ENCODE measurements at places on chromosomes 11 and 22.

GRCh38 chr11:99234534-99234933 is 213.8 kb downstream of the CNTN5 start:
- DNase-seq = no peak

DNA sequence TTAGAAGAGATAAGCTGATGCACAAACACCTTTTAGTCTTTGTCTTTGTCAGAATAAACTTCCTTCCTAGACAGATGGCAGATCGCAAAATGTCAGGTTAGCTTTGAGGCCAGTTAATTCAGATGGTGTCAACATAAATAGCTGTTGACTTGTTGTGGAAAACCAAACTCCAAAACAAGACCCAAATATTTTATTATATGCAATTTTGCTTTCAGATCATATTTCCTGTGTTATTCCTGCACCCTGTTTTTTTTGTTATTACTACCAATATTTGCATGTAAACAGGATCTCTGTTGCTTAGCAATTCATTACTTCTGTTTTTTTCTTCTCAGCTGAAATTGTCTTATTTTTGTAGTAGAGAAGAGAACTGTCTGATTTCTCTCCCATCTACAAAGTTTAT is 316.0 kb downstream of the ETS1 start:
- DNase-seq = no peak

DNA sequence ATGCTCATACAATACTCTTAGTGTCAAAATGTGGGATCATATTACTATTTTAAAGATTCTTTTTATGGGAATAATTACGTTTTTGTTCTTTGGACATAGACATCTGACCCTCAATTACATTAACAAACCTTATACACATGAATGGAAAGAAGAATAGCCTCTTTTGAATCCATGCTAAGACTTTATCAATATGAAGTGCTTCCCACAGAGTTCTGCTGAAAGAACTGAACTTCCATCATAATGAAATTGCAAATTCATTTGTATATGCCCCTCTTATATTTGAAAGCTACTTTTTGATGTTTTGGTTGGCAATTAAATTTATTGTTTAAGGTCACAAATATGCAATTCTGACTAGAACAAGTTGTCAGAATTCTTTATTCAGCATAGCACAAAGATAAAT is 254.9 kb downstream of the TMEM135 start:
- DNase-seq = no peak

DNA sequence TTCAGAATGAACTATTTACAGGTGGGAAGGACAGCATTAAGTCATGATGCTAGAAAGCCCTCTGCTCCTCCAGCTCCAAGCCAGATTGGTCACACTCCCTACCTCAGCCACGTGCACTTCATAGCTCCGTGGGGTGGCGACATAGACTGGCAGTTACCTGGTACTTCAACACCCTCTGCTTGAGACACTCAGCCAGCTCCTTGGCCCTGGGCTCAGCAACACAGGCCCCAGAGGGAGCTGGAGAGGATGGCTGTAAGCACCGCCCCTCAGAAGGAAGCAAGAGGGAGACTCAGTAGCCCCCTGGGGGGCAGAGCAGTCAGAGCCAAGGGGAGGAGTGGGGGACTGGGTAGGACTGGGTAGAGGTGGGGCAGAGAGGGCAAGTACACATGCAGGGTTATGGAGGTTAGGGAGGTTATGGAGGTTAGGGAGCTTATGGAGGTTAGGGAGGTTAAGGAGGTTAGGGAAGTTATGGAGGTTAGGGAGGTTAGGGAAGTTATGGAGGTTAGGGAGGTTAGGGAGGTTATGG is 102.1 kb upstream of the BID start:
- DNase-seq = no peak

DNA sequence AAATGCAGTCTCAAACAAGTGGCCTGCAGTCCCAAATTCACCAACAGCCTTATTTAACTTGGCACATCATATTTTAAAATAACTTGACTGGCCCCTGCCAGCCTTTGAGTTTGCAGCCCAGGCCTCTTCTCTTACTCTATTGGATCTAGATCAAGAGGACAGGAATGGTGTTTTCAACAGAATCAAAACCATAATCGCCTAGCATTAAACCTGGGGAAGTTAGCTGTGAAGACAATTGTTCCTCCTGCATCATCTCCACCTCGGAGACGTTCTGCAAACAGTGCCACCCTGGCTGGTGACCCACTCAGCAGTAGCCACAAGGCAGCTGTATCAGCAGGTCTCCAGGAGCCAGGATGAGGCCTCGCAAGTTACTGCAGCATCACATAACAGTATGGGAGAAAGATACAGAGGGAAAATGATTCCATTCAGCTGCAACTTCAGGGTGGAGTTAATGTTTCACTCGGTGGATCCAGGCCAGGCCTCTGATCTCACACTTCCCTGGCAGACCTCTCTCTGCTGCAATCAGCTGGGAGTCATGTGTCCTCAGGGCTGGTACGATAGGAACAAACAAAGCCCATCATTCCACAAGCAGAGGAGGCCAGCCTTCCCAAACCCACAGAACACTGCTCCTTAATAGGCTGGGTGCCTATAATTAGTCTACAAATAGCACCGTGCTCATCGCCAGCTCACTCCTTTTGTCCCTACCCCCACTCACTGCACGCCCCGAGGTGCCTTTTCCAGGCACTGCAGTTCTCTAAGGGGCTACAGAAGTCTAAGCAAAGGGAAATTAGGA is 18.6 kb upstream of the SCN2B start:
- no peak for DNase-seq

DNA sequence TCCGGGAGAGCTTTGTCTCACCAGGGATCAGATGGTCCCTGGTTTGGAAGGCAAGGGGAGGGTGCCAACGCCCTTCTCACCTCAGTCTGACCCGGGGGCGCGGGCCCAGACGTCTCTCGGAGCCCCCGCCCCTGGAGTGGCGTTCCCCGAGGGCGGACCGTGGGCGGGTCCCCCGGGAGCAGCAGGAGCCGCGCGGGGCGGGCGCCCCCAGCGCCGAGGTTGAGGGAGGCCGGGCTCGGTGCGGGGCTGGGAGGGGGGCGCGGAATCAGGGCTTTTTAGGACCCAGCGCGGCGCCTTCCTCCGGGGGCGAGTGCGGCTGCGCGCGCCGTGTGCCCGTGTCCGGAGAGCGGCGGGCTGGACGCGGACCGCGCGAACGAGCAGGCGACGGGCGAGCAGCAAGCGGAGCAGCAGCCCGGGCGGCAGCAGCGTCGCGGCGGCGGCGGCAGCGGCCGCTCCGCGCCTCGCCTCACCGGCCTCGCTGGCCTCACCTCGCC is at the start of gene KCNC1:
TSS of gene KCNC1 (plus strand) at position 364 of the 494 bp plus-strand sequence. CDS start 1,222 bp downstream, outside the sequence.
- no peak for DNase-seq

DNA sequence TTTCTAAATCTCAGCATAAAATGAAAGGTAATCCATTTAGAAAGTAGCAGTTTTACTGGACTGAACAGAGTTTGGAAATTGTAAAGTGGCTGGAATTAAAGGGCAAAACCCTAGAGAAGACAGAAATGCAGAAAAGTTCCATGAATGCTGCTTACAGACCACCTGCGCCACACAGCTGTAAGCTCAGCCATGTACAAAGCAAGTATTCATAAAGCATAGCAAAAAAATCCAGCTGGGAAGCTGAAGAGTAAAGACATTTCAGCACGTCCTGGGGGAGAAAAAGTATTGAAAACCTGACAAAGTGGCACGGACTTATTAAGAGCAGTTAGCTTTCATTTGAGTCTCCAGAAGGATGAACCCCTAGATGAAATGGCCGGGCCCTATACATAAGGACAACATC is 220.1 kb upstream of the CNTN5 start:
- no peak for DNase-seq

DNA sequence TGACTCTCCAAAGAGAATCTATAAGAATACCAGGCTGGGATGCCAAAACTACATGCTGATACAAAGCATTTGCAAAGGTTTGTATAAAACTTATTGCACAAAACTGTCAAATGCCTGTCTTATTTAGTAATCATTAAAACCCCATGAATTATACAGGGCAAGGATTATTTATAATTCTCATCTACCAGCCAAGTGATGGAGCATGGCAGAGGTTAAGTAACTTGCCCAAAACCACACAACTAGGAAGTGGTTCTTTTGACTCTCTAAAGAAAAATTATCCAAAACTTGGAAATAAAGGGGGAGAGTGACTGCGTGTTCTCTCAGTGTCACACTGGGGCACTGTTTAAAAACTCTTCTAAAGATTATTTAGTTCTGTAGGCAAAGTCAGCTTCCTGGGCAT is 17.4 kb upstream of the CLMP start:
- DNase-seq = no peak

GRCh38 chr11:111324277-111324720 is 26.0 kb downstream of the POU2AF3 start:
- DNase-seq = no peak

DNA sequence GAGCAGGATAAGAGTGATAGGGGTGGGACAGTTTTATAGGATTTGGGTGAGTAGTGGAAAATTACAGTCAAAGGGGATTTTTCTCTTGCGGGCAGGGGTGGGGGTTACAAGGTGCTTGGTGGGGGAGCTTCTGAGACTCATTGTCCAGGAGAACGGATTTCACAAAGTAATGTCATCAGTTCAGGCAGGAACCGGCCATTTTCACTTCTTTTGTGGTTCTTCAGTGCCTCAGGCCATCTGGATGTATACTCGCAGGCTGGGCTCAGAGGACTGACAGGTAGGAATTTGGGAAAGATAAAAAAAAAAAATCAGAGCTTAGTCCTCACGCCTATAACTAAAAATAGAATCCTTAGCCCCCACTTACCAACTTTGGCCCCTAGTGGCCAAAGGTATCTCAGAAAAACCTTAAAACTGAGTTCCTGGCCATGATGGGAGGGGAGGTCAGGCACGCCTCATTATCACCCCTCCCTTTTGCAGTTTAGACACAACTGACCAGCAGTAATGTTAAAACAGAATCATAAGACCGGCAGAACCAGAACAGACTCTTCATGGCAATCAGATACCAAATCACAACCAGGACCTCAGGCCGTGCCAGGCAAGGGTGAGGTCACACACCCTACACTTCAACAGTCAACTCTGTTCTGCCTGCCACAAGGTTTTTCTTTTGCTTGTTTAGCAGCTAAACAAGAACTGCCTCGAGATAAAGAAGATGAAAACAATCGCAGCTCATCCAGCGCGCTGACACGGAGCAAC is 8.9 kb upstream of the APOBEC3G start:
- no peak for DNase-seq

DNA sequence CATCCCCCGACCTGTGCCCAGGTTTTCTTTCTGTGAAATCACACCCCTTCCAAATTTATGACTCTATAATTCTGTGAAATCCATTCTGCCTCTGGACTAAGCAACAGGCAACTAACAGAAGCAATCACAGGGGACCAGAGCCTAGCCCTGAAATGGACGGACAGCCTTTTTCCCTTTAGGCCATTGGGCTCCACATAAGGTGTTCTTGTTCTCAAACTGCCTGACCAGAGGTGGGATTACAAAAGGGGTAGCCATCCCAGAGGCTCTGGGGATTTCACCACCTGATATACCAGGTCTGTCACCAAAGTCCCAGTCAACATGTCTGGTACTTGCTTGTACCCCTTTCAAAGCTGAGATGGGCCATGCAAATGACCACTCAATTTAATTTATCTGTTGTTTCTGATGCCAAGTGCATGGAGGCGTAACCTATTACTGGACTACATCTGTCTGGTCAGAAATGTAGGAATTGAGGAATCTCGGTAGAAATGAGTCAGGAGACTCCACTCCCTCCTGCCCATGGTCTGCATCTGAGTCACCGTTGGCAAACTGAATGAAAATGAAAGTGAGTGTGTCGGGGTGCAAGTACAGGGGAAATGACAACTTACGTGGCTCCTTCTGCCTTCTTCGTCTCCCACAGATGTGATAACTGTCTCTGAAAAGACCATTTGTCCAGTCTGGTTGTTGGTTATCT is 10.2 kb downstream of the DKK3 start:
- DNase-seq = no peak

DNA sequence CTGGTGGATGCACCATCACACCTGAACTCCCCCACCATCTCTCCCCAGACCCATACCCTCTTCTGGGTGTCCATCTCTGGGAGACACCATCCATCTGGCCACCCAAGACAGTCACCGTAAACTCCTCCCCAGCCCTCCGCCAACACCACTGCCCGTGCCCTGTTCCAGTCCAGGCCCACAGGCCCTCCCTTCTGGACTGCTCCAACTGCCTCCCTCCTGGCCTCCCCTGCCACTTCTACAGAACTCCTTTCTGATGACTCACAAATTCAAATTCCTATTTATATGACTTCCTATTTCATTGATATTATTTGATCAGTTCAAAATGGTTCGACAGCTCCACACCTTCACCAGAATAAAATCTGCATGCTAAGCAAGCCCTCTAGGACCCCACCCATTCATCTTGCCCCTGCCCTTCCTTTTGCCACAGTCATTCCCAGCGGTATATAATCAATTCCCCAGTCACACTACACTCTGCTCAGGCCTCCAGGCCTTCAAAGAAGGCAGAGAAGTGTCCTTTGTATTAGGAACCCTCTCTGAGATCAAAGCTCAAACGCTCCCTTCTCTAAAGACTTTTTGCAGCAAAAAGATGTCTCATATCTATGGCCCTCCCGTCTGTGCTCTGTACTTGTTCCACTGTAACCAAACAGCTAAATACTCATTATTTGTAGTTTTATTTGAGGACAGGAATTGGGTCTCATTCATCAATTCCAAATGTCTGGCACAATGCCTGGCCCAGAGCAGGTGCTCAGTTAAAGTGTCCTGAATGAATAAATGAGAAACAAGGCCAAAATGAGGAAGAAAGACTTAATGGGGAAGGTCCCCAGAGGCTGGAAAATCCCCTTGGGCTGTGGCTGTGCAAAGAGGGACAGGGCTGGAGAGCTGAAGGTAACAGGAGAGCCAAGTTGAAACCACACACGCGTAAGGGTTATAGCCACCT is 29.0 kb downstream of the MYH9 start:
- no peak for DNase-seq

DNA sequence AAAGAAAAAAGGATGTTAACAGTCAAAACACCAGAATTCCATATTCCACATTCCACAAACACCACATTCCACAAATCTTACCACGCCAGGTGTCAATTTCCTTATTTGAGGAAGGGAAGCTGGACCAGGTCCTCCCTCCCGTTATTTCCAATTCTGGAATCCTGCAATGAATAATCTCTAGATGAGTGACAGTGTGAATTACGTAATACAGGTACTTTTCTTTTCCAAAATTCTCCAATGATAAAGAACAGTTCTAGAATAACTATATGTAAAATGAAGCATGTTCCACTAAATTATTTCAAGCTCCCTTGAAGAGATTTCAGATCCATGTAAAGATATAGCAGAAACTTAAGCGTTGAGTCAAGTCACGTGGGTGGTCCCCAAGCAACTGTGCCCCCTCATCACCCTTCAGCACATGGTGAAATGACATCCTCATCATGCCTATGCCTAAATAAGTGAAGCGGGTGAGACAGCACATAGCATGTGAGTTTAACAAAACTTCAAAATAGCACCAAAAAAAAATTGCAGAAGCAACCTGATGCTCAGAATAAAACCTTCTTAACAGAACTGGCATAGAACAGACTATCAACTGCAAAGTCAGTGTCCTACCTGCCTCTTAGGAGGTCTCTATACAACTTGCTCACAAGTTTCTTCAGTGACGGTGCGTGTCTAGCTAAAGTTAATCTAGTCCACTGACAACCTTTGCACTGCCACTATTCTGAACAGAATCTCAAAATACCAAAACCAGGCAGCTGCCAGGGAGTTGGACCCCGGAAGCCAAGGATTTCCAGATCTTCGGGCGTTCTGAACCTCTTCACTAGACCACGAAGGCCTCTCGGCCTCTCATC is 876 bp downstream of the NFRKB start:
- no peak for DNase-seq

GRCh38 chr11:133724116-133724515 is 121.2 kb downstream of the SPATA19 start:
- no peak for DNase-seq
